AG09319 (cell line): ENCODE measurements at places on chromosomes 7 and 10.

- DNase-seq: no peak
These were observed 145.0 kb downstream of the DKK1 start for GRCh38 chr10:52459097-52459496.

DNA sequence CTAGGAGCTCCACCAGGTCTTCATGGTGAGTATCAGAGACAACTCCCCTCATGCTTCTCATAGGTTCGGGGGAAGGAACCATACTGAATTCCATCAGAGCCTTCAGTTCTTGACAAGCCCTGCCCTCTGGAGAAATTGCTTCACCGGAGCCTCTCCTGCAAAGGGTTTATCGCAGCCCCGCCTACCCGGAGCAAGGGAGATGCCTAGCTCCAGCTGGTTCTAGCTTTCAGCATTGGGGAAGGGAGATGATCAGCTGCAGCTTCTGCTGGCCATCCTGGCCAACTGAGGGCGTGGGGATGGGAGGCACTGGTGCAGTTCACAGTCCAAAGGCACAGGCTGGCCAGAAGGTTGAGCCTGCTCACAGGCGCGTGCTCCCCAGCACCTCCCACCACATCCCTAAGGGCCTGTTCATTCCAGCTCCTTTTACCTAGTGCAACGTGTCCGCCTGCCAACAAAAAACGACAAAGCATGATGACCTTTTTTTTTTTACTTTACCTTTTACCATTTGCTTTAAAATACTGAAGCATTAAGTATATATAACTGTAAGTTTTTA, 31.2 kb downstream of the LANCL2 start:
- DNase-seq: no peak

DNA sequence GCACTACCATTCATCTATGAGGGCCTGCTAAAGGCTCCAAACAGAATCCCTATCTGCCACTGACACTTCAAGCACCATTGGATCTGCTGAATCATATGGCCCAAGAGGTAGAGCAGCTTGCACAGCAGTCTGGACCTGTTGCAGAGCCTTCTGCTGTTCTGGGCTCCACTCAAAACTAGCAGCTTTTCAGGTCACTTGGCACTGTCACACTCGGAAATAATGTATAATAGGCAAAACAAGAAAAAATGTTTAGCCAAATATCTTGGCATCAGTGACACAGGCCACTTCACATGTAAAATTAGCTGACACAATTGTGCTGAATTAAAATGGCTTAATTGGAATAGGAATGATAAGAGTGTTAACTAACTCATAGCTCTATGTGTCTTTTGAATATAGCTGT, 1182.9 kb upstream of the LRRTM3 start:
- no peak for DNase-seq

- no peak for DNase-seq
These were observed 2.2 kb upstream of the ZNF239 start for GRCh38 chr10:43576580-43576979.

GRCh38 chr7:93984024-93984423, 20.1 kb downstream of the BET1 start:
- DNase-seq: no peak

GRCh38 chr7:22142572-22142971, 196.9 kb upstream of the CDCA7L start:
- no peak for DNase-seq

- DNase-seq: no peak
These were observed 1.6 kb upstream of the SEPHS1 start for GRCh38 chr10:13349463-13350274.

GRCh38 chr10:77563638-77564270, 73.9 kb downstream of the KCNMA1 start:
- DNase-seq: no peak

DNA sequence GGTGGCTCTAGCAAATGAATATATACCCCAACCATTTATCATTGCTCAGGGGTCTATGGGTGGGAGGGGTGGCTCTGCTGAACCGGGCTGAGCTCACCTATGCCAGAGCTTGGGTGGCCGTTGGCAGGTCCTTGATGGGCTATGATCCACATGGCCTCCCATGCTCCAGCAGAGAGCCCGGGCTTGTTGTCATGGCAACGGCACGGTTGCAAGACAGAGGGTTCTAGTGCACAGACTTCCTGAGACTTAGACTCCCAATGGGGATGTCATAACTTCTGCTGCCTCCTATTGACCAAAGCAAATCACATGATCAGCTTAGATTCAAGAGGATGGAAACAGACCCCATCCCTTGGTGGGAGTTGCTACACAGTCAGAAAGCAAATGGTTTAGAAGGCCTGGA, 36.4 kb upstream of the CARD11 start:
- DNase-seq: no peak

GRCh38 chr7:22111661-22112060, 166.0 kb upstream of the CDCA7L start:
- DNase-seq: no peak

DNA sequence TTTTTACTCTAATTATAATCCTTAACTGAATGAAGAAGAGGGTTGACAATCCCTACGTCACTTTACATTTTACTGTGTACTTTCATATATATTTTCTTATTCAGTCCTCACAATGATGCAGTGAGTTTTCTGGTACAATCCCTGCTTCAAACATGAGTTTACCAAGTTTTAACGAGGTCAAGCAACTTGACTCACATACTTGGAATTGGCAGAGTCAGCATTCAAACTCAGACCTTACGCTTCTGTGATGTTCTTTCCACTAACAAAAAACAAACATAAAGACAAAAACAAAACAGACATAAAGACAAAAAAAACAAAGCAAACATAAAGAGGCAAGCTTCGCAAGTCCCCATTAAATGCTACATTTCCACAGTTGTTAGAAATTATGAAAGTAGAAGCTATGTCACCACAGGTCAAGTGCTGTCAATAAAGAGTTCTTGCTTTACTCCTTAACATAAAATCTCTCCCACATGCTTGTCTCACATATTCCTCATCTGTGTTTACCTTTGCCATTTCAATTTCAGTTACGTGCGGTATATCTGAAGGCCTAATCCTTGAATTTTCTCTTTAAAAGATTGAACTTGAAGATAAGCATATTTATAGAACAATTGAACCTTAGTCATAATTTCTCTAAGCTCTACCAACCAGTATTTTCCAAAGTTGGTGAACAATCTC, 217.3 kb downstream of the CELF2 start:
- DNase-seq: no peak

- DNase-seq: no peak
These were observed 67.5 kb downstream of the CLIP2 start for GRCh38 chr7:74356589-74357315.

DNA sequence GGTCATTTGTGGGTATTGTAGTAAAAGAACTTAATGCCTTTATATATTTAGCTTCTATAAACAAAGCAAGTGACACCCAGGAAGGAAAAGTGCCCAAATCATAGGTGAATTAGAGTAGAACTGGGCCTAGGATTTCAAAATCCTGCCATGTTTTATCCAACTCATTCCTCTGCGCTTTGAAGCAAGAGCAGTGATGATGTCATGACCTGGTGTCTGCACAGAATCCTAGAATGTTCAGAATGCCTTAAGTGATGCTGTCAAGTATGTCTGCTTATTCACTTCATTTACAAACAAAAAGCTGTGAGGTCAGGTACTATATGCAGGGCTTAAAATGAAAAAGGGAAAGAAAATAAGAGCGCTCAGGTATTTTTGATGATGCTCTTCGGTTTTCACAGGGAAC, 737.2 kb upstream of the ANKRD30A start:
- DNase-seq: no peak

DNA sequence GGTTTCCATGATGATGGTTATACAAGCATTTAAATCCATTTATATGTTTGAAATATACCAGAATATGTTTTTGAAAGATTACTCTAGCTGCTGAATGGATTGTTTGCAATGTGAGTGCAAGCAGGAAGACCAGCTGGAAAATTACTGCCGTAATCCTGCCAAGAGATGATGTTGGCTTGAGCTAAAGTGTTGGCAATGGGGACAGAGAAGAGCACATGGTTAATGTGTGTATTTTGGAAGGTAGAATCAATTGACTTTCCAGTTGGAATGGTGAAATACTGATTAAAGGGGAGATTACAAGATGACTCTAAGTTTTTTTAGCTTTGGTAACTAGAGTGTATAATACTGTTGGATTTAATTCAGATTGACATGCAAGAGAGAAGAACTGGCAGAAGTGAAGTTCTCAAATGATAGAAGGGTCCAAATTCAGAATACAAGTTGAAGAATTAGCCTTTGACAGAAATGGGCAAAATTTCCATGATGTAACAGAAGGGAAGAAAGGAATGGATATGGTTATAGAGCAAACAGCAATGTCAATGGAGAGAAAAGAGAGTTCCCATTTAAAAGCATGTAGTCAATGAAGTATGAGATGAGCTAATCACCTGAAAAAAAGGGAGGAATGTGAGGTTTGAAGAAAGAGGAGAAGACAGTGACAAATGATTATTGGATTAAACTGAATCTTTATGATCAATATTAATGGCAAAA, 422.0 kb downstream of the CDC14C start:
- no peak for DNase-seq

DNA sequence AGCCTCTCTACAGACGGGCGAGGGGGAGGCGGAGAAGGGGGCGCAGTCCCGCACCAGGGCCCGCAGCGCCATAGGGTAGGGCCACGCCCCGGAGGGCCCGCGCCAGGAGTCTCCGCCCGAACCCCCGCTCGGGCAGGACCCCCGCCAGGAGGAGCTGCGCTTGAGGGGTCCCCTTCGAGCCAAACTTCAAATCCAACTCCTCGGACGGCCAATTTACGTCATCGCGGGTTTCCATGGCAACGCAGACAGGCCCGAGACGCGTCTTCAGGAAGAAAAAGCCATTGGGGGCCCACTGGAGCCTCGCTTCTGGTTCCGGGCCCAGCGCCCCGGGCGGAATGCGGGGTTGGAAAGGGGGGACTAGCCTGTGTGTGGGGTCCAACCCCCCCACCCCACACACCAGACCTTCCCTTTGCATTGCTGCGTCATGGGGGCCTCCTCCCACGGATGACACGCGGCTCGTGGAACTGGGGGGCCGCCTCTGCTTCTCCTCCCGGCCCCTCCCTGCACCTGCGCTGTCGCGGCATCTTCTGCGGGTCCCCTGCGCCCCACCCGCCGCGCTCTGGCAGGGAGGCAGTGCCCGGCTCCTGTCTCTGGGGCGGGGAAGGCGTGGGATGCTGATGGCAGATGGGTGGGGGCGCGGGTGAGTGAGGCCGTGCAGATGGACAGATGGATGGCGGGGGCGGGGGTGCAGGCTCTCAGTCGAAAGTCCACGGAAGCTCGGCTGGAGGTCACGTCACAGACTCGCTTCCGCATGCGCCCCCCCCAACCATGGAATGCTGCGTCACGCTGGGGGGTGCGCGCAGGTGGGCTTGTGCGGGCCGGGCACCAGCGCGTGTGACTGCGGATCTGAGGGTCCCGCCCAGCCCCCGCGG, 1.2 kb downstream of the CALY start:
- DNase-seq: no peak

DNA sequence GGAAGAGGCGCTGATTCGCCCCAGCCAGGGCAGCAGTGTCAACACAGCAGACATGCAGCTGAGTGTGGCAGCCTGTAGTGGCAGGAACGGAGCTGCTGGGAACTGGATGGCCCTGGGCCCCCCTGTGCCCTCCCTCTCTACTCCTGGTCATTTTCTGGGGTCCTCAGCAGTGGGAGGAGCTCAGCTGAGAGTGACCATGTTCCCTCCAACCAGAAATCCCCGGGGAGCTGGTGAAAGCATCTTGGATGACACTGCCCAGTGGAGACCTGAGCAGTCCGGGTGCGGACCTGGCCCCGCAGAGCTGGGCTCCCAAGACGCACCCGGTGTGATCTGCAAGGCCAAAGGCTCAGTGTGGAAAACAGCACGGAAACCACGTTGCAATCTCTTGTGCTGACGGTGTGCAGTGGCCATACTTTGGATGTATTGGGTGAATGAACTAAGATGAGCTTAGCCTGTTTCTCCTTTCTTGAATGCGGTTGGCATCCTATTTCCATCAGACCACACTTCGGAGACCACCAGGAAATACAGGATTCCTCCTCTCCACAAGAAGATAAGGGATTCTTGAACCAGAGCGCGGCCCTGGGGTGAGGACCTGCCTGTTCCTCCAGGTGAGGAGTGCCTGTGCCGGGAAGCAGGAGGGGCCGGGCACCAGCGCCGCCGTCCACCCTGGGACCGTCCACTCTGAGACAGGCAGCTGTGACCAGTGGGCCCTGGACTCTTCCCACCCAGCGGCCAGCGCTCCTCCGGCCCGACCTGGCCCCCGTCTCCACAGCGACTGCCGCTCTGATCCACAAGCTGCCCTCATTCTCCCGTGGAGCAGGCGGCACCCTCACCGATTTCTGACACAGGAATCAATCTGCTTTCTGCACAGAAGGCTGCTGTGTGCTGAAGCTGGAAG, 93.5 kb upstream of the DIP2C start:
- DNase-seq: no peak

GRCh38 chr7:119555788-119556187, 717.2 kb upstream of the KCND2 start:
- DNase-seq: no peak

GRCh38 chr10:118958984-118959925, 70.3 kb upstream of the NANOS1 start:
- DNase-seq: peak; percentile 44

DNA sequence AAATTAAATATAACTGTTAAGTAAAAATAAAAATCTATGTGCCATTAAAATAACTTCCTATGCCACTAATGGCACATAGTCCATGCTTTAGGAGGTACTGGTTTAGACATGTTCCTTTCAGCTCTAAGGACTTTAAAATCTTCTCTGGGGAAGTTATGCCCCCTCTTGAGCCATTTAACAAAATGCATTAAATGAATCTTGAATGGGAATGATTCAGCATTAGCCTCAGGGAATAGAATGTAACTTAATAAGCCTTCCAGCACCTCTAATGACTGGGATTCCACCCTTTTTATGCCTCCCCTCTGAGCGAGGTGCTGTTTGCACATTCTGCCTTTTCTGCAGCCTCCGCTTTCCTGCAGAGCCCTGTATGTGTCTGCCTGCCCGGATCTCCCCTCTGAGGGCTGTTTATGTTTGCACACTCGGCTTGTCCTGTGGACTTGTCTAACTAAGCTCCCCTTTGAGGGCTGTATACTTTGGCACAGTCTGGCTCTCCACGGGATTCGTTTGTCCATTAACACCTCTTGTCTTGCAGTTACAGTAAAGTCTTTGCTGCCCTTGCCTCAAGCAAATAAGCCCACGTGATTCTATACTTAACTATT, 108.4 kb upstream of the HPS1 start:
- no peak for DNase-seq

- no peak for DNase-seq
These were observed 50.5 kb downstream of the SPOCK2 start for GRCh38 chr10:72037811-72038210.

DNA sequence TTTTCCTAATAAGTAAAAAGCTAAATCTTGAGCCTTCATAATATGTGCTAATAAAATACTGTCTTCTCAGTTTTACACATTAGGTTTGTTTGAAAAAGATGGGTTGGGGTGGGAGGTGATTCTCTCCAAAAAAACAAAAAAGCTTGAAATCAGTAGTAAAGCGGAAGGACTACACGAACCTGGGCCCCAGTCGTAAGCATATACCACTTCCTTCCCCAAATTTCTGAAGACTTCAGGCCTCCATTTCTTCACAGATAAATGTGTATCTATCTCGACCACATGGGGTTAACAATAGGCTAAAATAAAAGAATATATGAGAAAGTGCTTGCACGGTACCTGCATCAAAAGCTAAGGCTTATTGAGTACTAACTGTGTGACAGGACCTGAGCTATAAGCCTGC, 51.6 kb upstream of the PAX2 start:
- DNase-seq: no peak

- peak; percentile 46 for DNase-seq
These were observed 66.2 kb upstream of the ARID5B start for GRCh38 chr10:61835069-61835945.

- DNase-seq: no peak
These were observed 9.5 kb downstream of the C7orf25 start for GRCh38 chr7:42902331-42902730.
